Astrocyte (in vitro differentiated cells and primary cell): ENCODE measurements at places on chromosomes 1 and 21. TPM values are rescaled to one million over a fixed set of nuclear protein-coding genes. Genes with fewer than 3 reads are reported as not detected.

MIXL1 gene
- total RNA-seq: 0.16 TPM in 1 of 2 replicates, not detected in the other

WNT4 gene
- total RNA-seq: 0.91 and 1.2 TPM in 2 replicates

DNA sequence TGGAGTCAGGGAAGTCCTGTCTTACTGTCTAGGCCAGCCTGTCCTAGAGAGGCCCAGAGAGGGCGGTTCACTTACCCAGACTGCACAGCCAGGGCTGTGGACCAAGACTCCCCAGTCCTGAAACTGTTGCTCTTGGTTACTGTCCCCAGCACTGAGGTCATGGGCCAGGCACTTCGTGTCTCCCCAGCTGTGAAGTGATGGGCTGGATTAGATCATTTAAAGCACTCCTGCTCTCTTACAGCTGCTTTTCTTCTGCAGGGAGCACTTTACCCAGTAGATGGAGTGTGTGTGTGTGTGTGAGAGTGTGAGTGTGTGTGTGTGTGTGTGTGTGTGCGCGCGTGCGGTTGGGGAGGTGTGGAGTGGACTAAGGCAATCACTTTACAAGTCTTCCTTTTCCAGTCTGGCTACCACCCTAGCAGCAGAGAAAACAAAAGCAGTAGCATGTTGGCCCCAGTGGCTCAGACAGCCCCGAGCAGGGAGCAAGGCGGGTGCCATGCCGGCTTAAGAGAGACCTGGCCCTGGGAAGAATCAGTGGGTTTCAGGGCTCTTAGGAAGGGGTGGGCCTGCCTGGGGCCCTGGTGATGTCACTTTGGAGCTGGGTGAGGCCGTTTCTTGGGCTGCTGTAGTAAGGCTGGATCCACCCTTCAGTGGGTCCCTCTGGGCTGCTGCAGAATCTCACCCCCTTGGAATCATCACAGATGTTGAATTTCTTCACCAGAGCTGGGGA lies 2.4 kb downstream of the SPSB1 start:
- H3K27ac ChIP-seq: peak overlapping the region; percentile 83
- H3K4me1 ChIP-seq: peaks cover 37% of the 10 kb centered on the region
- peak; percentile 71 for DNase-seq
- H3K27me3 ChIP-seq: no peaks in the 10 kb centered on the region
- peaks cover 3% of the 10 kb centered on the region for H3K36me3 ChIP-seq

- DNase-seq: peak; percentile 20
- H3K4me3 ChIP-seq: no peak overlapping the region
- H3K27me3 ChIP-seq: peaks cover 5% of the 10 kb centered on the region
- no peaks in the 10 kb centered on the region for H3K4me1 ChIP-seq
- no peak overlapping the region for H3K27ac ChIP-seq
Observed at GRCh38 chr1:209513226-209513625, 70.3 kb upstream of the CAMK1G start.

LRRC53 gene
- total RNA-seq: not detected in 2 replicates

DNA sequence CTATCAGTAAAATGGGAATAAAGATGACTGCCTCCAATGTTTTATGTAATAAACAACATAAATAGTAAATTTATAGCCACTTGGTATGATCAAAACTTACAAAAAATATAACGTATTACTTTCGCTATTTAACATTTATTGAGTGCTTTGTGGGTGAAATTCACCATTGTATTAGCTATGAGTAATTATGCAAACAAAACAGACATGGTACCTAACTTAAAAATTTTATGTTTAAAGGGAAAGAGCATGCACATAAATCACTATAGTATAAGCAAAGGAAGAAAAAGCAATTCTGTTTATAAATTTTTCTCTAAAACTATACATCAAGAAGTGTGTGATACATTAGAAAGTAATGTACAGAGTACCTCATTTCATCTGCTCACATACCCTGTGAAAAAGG lies 1046.2 kb downstream of the NCAM2 start:
- no peaks in the 10 kb centered on the region for H3K4me1 ChIP-seq
- no peak overlapping the region for H3K4me3 ChIP-seq
- no peaks in the 10 kb centered on the region for H3K27me3 ChIP-seq
- H3K27ac ChIP-seq: no peak overlapping the region
- DNase-seq: no peak
- no peaks in the 10 kb centered on the region for H3K36me3 ChIP-seq

DNA sequence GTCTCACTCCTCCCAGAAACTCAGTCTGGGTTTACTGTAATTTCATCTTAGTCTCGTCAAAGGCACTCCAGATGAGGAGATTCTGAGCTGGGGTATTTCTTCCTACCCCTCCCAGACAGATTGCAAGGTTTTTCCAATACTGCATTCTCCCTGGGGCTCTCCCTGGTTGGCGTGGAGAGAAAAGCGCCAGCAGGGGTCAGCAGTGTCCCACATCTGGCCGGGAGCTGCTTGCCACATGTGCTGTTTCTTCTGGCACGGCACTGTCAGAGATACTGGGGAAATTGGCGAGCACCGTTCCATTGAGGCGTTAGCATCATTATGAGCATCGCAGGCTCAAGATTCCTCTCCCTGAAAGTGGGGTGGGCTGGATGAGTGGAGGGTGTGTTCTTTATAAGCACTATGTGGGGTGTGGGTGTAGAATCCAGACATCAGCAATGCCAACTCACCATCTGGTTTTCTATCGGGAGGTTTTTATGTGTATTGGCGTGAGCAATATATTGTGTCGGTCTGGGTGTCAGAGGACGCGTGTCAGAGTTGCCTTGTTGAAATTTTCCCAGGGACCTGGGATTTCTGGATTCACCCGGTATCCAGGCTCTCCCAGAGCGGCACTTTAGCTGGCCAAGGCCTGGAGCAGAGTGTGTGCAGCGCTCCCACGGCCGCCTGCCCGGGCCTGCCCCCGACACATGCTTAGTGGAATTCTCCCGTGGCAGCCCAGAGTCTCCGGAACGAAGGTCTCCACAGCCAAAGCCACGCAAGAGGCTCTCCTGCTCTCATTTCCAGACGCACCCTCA lies 8.0 kb upstream of the NAV1 start:
- DNase-seq: peak; percentile 74
- no peak overlapping the region for H3K27ac ChIP-seq
- H3K4me1 ChIP-seq: peaks cover 25% of the 10 kb centered on the region
- no peaks in the 10 kb centered on the region for H3K27me3 ChIP-seq

C1orf94 gene
- total RNA-seq: 0.70 and 0.75 TPM in 2 replicates
